ENCODE measurements at places on chromosomes 5 and 9.

DNA sequence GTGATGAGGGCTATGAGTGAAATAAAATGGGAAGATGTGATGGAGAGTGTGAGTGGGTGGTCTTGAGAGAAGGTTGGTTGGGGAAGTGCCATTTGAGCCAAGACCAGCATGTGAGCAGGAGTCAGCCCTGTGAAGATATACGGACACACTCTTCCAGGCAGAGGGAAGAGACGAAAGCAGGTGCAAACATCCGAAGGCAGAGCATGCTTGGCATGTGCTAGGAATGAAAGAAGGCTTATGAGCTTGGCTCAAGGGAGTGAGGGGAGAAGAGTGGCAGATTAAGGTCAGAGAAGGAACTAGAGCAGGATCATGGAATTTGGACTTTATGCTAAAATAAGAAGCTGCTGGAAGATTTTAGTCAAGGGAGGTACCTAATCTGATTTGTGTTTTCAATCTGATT lies 23.6 kb upstream of the CCDC112 start:
- DNase-seq, result no peak

GRCh38 chr5:124071039-124071438 lies 559.1 kb downstream of the CSNK1G3 start:
- DNase-seq, result no peak

DNA sequence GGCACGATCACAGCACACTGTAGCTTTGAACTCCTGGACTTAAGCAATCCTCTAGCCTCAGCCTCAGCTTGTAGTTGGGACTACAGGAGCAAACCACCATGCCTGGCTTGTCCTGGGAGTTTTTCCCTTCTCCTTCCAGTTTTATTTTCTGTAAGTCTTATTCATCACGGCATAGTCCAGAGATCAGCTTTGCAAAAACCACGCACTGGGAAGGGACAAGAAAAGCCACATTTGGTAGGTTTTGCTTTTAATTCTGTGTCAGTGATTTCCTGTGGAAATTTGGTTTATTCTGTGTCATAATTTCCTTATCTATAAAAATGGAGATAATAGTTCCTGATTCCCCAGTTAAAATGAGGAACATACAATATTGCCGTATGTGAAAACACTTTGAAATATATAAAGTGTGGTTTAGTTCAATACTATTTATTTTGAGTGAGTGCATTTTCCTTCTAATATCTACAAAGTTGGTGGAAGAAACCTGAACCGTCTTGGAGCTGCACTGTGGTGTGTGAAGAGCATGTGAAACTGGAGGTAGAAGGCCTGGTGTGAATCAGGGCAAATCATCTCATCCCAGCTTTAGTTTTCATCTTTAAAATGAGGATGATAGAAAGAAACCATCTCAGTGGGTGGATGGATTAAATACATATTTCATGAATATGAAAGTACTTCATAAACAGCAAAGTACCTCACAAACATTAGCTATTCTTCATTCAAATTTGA lies 92.8 kb upstream of the ELL2 start:
- no peak for DNase-seq

DNA sequence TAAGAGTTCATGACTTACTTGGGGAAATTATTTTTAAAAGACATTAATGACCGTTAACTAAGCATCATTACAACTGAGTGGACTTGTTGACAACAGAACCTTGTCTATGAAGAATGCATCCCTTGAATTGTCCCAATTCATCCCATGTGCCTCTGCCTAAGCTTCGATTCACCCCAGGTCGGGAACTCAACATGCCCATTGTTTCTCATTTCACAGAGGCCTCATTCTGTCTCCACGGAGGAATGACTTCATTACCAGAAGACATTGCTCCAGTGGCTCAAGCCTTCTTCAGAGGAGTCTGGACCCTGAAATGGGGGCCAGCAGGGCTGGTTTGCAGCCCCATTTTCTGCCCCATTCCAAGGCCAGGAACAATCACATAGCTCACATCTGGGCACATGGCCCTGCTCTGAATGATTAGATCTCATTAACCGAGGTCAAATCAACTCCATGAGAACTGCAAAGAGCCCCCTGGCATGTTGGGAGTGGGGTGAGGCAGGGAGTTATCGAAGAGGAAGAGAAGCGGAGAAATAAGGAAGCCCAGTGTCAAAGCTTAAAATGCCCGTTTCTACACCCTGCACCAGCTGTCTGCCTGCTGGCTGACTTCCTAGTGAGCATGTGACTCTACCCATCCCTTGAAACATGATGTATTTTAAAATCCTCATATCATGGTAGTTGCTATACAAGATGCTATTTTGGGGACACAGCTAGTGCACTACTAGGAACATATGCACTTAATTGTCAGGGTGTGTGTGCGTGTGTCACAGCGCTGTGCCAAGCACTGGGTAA lies 137.3 kb downstream of the LHFPL2 start:
- no peak for DNase-seq

DNA sequence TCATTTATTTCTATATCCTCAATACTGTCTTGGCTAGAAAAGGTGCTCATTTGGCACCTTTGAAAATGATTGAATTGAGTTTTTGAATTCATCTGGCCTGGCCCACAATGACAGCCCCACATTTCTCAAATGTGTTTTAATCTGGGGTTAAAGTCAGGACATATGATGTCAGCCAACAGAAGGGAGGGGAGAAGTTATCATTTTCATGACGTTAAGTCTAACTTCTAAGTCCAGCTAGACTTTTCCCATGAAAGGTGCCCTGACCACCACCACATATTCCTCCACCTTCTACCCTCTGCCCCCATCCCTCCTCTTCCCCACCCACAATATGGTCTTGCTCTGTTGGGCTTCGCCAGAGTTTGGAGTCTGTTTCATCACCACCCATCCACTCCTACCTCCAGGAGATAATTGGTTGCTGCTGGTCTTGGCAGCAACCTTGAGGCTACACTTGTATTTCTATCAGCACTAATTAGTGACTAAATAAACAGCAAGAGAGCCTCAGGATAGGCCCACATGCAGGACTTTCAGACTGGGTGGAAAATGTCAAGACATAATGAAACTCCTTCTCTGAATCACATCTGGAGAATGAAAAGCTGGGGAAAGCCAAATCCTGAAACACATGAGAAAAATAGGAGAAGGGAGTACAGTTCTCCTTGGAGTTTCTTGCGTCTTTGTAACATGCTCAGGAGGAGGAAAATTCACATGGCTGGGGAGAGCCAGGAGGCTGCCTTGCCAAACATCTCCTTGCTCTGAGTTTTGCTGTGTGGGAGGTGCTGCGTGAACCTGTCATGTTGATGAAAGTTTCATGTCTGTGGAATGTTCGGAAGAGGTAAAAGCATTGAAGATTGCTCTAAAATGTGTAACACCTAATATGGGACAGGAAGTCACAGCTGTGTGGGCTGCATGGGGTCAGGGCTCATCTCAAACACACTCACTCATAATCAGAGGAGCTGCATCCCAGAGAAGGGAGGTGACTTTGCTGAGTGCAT lies 544.7 kb upstream of the KLF4 start:
- no peak for DNase-seq

DNA sequence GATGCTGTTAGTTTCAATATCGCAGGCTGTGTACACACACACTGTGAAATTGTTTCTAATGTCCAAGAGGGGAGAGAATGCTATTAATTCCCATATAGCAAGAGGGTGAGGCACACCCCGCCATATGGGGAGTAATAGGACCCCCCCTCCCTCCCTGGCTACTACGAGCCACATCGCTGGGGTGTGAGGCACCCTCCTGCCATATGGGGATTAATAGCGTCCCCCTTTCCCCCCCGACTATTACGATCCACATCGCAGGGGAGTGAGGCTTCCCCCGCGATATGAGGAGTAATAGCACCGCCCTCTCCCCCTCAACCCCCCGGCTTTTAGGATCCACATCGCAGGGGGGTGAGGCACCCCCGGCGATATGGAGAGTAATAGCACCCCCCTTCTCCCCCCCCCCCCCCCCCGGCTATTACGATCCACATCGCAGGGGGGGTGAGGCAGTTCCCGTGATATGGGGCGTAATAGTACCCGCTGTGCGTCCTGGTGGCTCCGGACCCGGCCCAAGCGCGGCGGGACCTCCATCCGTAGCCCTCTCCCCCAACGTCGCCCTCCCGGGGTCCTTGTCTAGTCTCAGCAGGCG lies 494 bp upstream of the STK32A start:
- DNase-seq, result no peak

DNA sequence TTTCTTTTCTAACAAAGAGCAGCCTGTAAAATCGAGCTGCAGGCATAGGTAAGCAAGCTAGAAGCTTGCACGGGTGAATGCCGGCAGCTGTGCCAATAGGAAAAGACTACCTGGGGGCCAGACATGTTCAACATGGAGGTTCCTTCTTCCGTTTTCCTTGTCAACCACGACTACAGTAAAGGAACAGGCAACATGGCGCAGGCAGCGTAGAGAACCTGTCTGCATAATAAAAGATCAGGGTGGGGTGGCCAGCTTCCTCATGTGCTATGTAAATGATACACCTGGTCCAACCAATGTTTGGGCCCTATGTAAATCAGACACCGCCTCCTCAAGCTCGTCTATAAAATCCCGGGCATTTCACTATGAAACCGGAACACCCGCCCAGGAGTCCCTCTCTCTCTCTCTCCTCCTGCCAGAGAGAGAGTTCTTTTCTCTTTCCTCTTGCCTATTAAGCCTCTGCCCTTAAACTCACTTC lies 103.8 kb upstream of the LIFR start:
- no peak for DNase-seq

DNA sequence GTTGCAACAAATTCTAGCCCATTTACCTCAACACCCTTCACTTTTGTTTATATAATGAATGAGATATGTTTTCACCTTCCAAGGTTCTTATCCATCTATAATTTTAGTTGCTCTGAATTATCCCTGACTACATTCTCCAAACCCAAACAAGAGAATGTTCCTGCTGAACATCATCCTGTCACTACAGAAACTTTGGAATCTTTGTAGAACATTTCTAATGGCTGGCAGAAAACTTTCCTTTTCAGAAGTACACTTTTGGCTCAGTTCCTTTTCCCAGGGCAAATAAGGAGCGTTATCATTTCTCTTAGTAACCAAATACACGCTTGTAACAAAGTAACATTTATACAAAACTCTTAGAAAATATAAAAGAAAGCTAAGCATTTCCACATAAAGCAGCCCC lies 860.6 kb upstream of the SEMA6A start:
- DNase-seq, result no peak

DNA sequence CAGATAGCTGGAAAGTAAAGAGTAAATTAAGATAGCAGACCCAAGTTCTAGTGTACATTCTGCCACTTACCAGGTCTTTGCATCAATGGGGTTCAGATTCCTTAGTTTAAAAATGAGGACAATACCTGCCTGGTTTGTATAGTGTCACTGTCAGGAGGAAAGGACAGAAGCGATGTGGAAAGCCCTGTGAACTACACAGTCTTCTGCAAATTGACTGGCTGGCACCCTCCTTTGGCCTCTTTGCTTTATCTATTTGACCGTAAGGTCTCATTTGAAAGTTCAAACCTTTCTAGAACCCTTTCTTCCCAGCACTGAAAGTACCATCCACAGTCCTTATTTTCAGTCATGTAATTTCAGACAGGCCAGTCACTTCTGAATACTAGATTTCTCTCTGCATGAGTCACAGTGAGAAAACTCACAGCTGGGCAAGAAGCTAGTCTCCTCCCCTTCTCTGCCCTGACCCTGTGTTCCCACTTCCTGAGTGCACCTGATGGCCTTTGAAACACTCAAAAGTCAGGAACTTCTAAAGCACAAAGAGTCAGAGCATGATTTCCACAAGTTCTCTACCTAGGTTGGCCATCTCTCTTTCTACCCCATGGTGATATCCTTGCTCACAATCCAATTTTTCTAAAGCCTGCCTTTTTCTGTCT lies 91.3 kb upstream of the RASEF start:
- DNase-seq, result no peak

DNA sequence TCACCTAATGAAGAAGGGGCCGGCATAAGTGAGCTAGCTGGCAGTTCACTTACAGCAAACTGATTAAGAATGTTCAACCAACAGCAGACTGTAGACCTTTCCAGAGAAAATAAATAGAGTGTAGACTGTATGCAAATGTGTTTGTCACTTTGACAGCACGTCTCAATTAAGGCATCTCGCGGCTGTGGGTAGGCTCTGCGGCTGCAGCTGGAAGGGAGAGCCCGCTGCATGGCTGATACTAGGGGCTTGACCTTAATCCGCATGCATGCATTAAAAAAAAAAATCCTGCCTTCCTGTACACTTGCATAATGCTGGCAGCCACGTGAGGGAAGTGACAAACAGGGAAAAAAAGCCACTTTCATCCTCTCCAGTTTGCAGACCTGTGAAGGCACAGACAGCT lies 82.3 kb downstream of the CRB2 start:
- no peak for DNase-seq

GRCh38 chr9:90074316-90074962 lies 469.6 kb downstream of the GADD45G start:
- no peak for DNase-seq

GRCh38 chr9:81479573-81479972 lies 209.8 kb downstream of the TLE1 start:
- no peak for DNase-seq

- no peak for DNase-seq
Observed at GRCh38 chr9:89829346-89829745, 224.5 kb downstream of the GADD45G start.

DNA sequence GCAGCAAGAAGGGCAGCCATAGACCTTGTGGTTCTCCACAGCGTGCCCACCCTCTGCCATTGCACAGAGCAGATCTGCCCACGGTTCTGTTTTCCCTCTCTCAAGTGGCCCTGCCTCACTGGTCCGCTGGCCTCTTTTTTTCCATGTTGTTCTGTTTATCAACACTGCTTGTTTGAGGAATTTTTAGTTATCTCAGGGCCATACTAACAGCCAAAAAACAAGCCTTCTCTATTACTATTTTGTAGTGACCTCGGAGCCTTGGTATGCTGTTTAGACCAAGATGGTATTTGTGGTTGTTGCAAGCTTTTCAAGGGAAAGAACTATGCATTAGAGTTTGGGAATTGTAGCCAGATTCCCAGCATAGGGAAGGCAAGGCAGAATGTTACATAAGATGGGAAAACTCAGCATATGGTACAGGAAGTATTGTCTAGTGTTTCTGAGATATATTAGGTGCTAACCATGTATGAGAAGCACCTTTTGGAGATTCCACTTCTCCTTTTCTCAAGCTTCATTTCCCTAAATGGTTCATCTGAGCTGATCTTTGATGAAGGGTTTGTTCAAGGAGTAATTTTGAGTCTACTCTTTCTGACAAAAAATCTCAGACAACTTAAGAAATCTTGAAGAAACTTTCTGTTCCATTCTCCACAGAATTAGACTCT lies 54.3 kb downstream of the NUP214 start:
- DNase-seq, result no peak

DNA sequence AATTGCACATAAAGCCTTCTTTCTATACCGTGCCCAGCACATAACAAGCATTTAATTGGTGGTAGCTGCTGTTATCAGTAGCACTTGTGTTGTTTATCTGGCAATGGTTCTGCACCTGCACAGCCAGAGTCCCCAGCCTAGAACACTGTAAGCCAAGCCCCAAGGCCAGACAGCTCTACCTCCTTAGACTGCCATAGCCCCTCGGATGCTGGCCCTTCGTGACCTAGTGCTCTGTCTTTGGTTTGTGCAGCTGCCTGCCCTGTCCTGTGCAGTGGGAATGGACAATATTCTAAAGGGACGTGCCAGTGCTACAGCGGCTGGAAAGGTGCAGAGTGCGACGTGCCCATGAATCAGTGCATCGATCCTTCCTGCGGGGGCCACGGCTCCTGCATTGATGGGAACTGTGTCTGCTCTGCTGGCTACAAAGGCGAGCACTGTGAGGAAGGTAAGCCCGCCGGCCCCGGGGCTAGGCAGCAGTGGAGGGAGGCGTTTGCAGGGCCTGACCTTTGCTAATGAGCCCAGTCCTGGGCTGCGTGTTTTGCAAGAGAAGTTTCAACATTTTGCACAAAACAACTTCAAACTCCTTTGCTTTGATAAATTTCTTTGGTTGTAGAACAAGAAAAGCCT lies 173.3 kb upstream of the WWC1 start:
- DNase-seq, result no peak

- no peak for DNase-seq
Observed at GRCh38 chr9:131618071-131618479, 72.8 kb downstream of the PRRT1B start.
